ENCODE measurements at places on chromosomes 2 and 18. TPM values are rescaled to one million over a fixed set of nuclear protein-coding genes. Genes with fewer than 3 reads are reported as not detected.

DOK1 gene
- 25.6 TPM for total RNA-seq

CELF4 gene
- total RNA-seq = not detected

GBX2 gene
- total RNA-seq = not detected

ABCB11 gene
- not detected for total RNA-seq

DNA sequence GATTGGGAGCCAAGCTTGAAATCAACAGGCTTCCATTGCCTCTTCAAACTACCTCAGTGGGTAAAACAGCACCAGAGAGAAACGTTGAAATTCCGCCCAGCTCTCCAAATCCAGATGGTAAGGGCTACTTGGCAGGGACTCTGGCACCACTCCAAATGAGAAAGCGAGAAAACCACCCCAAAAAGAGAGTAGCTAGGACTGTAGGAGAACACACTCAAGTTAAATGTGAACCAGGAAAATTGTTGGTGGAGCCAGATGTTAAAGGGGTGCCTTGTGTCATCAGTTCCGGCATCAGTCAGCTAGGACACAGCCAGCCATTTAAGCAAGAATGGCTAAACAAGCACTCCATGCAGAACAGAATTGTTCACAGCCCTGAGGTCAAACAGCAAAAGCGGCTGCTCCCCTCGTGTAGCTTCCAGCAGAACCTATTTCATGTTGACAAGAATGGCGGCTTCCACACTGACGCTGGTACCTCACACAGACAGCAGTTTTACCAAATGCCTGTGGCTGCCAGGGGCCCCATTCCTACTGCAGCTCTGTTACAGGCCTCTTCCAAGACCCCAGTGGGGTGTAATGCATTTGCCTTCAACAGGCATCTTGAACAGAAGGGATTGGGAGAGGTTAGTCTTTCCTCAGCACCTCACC is 167.3 kb downstream of the ASXL3 start:
- H3K27ac ChIP-seq = no peak overlapping the region
- H3K27me3 ChIP-seq = no peaks in the 10 kb centered on the region
- no peak overlapping the region for H3K4me3 ChIP-seq
- no peaks in the 10 kb centered on the region for H3K4me1 ChIP-seq

DNA sequence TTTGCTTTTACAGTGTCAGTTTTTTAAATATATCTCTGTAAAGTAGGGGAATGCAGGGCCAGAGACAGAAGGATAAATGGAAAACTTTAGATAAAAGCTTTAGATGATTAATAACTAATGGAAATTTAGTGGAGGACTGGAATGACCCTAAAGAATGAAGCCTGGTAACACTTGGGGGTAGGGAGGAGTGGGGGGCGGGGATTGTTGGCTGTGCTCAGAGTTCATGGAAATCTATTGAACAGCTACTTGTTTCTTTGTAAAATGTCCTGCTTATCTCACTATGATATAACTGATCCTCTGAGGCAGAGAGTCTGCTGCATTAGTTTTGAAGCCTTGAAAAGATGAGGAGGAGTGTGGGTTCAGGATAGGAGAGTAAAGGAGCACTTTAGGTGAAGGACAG is 90.5 kb downstream of the TMEM185B start:
- no peaks in the 10 kb centered on the region for H3K4me1 ChIP-seq
- peaks cover 8% of the 10 kb centered on the region for H3K36me3 ChIP-seq
- H3K4me3 ChIP-seq = no peak overlapping the region
- no peaks in the 10 kb centered on the region for H3K27me3 ChIP-seq
- DNase-seq = no peak

DNA sequence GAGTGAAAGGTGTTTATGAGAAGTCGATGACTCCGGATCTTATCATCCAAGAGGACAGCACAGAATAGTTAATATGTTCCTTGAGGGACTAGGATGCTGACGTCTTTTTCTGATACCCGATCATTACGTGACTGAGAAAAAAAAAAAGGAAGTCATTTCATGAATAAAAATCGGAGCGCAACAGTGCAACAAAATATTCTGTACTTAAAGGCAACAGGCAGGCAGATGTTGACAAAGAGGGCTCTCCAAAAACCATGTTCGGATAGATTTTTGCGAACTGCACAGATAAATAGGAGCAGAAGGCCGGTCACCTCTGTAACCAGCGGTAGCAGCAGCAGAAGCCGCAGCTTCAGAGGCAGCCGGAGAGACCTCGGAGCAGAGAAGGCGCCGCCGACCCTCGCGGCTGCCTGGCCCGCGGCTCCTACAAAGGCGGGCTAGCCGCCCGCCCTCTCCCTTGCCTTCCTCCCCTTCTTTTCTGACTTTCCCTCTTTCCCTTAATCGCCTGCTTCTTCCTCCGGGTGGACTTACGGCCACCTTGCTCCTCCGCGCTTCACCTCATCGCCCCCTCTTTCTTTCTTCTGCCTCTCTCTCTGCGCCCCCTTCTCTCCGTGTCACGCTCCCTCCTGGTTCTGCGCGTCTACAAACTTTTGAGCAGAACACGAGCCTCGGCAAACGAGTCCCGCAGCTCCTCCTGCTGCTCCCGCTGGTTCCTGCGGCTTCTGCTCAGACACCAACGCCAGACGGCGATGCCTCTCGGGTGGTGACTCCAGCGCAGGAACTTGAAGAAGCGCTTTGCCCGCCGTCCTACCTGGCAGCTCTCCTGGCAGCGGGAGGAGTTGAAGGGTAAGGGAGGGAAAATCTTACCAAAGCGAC is at the start of gene ADCYAP1:
Gene ADCYAP1 (plus strand): TSS at position 654 of the 873 bp plus-strand sequence. CDS start 516 bp downstream, outside the sequence.
- DNase-seq = no peak
- H3K27ac ChIP-seq = no peak within 1 kb of the TSS
- H3K27me3 ChIP-seq = peaks cover 68% of the 10 kb centered on the region
- no peaks in the 10 kb centered on the region for H3K36me3 ChIP-seq

GRCh38 chr2:47655563-47655880 is 127.4 kb upstream of the MSH6 start:
- no peak overlapping the region for H3K27ac ChIP-seq
- no peaks in the 10 kb centered on the region for H3K4me1 ChIP-seq
- H3K36me3 ChIP-seq = no peaks in the 10 kb centered on the region
- H3K27me3 ChIP-seq = no peaks in the 10 kb centered on the region
- no peak overlapping the region for H3K4me3 ChIP-seq

- H3K4me3 ChIP-seq = no peak overlapping the region
- DNase-seq = no peak
- H3K27me3 ChIP-seq = peaks cover 87% of the 10 kb centered on the region
- H3K4me1 ChIP-seq = peaks cover 19% of the 10 kb centered on the region
Measured at GRCh38 chr2:10086950-10087349, 6.7 kb upstream of the CYS1 start.

DNA sequence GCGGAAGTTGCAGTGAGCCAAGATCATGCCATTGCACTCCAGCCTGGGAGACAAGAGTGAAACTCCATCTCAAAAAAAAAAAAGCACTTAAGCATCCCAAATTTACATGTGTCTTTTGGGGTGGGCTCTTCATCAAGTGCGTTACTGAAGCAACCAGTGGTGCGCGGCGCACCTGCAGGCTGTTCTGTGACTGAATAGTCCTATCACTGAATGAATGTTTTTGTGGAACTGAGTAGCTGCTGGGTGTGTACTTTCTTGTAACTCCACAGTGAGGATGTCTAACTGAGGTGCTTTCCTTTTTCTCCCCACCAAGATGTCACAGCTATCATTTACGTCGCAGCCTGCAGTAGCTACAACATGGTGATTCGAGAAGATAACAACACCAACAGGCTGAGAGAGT is 17.0 kb downstream of the CHMP1B start:
- no peak for DNase-seq
- H3K4me1 ChIP-seq = no peaks in the 10 kb centered on the region
- H3K4me3 ChIP-seq = no peak overlapping the region
- no peaks in the 10 kb centered on the region for H3K36me3 ChIP-seq
- H3K27ac ChIP-seq = no peak overlapping the region

DNA sequence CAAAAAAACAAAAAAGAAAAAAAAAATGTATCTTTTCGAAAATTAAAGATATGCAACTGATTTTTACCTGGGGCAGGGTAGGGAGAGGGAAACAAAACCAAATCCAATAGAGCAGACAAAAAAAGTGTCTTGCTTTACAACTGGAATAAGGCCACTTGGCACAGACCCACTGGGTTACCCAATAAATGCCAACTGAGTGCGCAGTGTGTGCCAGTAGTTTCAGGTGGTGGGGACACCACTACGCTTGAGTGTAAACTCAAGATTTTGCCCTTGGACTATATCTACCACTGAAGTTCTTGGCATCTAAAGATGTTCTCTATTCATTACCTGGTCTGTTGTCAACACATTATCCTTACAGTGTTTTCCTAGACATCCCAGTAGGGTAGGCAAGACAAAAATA is 16.3 kb downstream of the VPS4B start:
- H3K27me3 ChIP-seq = no peaks in the 10 kb centered on the region
- no peak for DNase-seq
- no peak overlapping the region for H3K4me3 ChIP-seq

DNA sequence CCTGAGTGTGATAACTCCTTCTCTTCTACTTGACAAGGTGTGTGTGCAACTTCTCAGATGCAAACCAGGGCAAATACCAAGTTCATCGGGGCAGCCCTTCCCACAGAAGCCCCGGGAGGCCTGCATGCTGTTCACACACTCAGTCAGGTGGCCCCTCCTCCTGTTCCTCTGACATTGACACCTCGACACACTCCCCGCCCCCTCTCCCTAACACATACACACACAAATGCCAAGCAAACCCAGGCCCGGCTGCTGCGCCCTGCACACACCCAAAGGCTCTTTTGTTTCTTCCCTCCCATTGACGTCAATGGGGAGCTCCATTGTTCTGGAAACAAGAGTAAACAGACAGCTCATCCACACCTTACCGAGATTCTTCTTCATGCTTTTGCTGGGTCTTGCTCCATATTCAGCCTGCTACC is 1.7 kb upstream of the PER2 start:
- no peak for DNase-seq
- H3K4me3 ChIP-seq = peak overlapping the region; percentile 90
- peaks cover 37% of the 10 kb centered on the region for H3K4me1 ChIP-seq
- H3K27me3 ChIP-seq = no peaks in the 10 kb centered on the region

DNA sequence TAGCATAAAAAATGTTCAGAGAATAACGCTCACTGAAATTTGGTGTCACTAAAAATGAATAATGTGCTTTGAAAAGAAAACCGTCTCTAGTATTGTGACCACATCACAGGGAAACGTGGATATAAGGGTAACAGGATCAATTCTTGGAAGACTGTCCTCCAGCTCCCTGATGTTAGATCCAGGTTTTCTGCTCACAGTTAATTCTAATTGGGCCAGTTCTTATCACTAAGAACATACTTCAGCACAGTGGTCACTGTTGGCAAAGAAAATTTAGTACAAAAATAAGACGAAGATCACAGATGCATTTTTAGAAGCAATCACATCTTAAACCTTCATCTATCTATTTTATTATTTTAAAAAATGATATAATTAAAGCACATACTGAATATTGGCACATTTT is 57.0 kb upstream of the CD226 start:
- DNase-seq = no peak
- no peaks in the 10 kb centered on the region for H3K4me1 ChIP-seq
- H3K27me3 ChIP-seq = no peaks in the 10 kb centered on the region
- no peak overlapping the region for H3K4me3 ChIP-seq
- H3K27ac ChIP-seq = no peak overlapping the region

- H3K4me1 ChIP-seq = no peaks in the 10 kb centered on the region
- H3K27ac ChIP-seq = no peak overlapping the region
- H3K36me3 ChIP-seq = peaks cover 8% of the 10 kb centered on the region
- DNase-seq = no peak
- H3K27me3 ChIP-seq = no peaks in the 10 kb centered on the region
- no peak overlapping the region for H3K4me3 ChIP-seq
Measured at GRCh38 chr2:196036442-196036841, 32.2 kb downstream of the DNAH7 start.

- no peak overlapping the region for H3K27ac ChIP-seq
- H3K27me3 ChIP-seq = no peaks in the 10 kb centered on the region
- H3K4me3 ChIP-seq = no peak overlapping the region
- no peaks in the 10 kb centered on the region for H3K4me1 ChIP-seq
Measured at GRCh38 chr2:158931572-158931971, 36.9 kb upstream of the TANC1 start.

GRCh38 chr18:79790996-79791972 is 6.5 kb upstream of the KCNG2 start:
- peak overlapping the region; percentile 38 for H3K4me3 ChIP-seq
- H3K27me3 ChIP-seq = peaks cover 80% of the 10 kb centered on the region
- no peak overlapping the region for H3K27ac ChIP-seq
- DNase-seq = no peak
- peaks cover 18% of the 10 kb centered on the region for H3K4me1 ChIP-seq
- H3K36me3 ChIP-seq = no peaks in the 10 kb centered on the region

GRCh38 chr2:201628545-201628944 is 14.8 kb downstream of the TMEM237 start:
- no peaks in the 10 kb centered on the region for H3K4me1 ChIP-seq
- no peak overlapping the region for H3K4me3 ChIP-seq
- no peak overlapping the region for H3K27ac ChIP-seq
- H3K36me3 ChIP-seq = peaks cover 3% of the 10 kb centered on the region

GRCh38 chr2:46273919-46274318 is 23.3 kb upstream of the EPAS1 start:
- peaks cover 30% of the 10 kb centered on the region for H3K4me1 ChIP-seq
- DNase-seq = no peak
- H3K4me3 ChIP-seq = no peak overlapping the region
- peaks cover 21% of the 10 kb centered on the region for H3K27me3 ChIP-seq
- no peaks in the 10 kb centered on the region for H3K36me3 ChIP-seq

DNA sequence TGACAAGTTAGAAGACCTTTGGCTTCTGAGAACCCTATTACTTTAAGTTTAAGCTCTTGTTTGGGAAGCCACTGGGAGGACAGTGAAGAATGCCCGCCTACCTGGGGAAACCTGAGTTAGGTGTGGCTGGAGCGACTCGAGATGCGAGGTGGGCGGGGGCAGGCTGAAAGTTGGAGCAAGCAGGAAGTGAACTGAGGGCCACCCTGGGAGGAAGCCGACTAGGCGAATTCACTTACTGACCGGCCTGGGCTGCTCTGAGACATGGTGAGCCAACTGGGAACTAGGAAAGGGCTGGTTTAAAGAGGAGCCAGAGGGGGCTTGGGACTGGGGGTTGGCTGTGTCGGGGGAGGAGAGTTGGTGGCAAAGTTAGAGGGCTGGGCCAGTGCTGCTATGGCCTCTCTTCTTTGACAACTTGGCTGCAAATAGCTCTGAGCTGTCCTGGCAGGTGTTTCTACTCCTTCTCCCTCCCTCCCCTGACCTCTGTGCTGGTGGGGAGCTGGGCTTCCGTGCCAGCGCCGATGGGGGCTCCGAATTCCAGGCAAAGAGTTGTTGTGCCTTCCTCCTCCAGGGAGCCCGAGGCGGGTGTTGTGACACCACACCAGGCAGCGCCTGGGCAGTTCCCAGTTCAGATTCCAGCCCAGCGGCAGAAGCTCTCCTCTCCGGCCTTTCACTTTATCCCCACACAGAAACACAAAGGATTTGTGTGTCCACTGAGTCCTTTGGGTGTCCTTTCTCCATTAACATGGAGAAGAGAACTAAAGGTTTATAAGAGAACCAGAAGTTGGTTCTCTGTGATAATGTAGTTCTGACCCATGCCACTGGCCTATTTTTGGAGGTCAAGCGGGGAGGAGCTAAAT is at the start of gene VAMP8:
Gene VAMP8 (plus strand): TSS at position 201 of the 857 bp plus-strand sequence. CDS start 61 bp downstream, at position 262.
- peak within 1 kb of the TSS; percentile 88 for H3K27ac ChIP-seq
- H3K36me3 ChIP-seq = peaks cover 12% of the 10 kb centered on the region
- H3K4me3 ChIP-seq = peak within 1 kb of the TSS; percentile 97
- no peaks in the 10 kb centered on the region for H3K27me3 ChIP-seq

- no peak overlapping the region for H3K27ac ChIP-seq
- no peak overlapping the region for H3K4me3 ChIP-seq
- no peaks in the 10 kb centered on the region for H3K27me3 ChIP-seq
- H3K36me3 ChIP-seq = no peaks in the 10 kb centered on the region
- H3K4me1 ChIP-seq = peaks cover 35% of the 10 kb centered on the region
- no peak for DNase-seq
Measured at GRCh38 chr2:64914735-64915509, 74.3 kb upstream of the SLC1A4 start.
